ENCODE measurements at places on chromosomes 7 and 10. TPM values are rescaled to one million over a fixed set of nuclear protein-coding genes. Genes with fewer than 3 reads are reported as not detected.

- DNase-seq = peak; percentile 85
These were observed 5.1 kb downstream of the COMTD1 start for GRCh38 chr10:75230600-75231038.

GRCh38 chr7:16211402-16211925, 209.9 kb downstream of the CRPPA start:
- DNase-seq = no peak

The TRIM74 gene
- total RNA-seq = 0.78 TPM

- DNase-seq = no peak
These were observed 309.7 kb upstream of the NFE2L3 start for GRCh38 chr7:25842201-25842733.

GRCh38 chr10:125661941-125662515, 20.9 kb downstream of the TEX36 start:
- no peak for DNase-seq

Measured in left lobe of liver (tissue), 2 donors.